Mucosa of gallbladder (tissue), 1 donor: ENCODE measurements at places on chromosomes 13 and 19. TPM values are rescaled to one million over a fixed set of nuclear protein-coding genes. Genes with fewer than 3 reads are reported as not detected.

- no peak for DNase-seq
Observed at GRCh38 chr19:4974880-4975469, 6.1 kb downstream of the KDM4B start.

The SCGB2B2 gene
- total RNA-seq, result 1.0 TPM

The ZNF763 gene
- total RNA-seq, result 5.2 TPM

The VN1R2 gene
- not detected for total RNA-seq

The RXFP2 gene
- not detected for total RNA-seq

DNA sequence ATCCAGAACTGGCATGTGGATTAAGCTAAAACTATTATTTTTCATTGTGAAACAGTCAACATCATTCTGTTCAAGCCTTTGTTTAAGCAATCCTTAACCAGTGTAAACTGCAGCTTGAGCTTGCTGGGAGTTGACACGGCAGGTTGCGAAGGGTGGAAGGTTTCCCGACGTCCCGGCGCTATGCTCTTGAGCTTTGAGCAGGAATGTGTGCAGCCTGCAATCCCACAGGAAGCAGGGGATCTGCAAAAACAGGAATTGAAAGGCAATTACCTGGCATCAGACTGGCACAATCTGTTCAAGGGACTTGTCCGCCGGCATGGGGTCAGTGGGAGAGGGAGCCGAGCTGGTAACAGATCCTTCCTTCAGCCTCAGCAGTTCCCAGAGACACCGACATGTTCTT, 586.7 kb upstream of the SGCG start:
- no peak for DNase-seq

DNA sequence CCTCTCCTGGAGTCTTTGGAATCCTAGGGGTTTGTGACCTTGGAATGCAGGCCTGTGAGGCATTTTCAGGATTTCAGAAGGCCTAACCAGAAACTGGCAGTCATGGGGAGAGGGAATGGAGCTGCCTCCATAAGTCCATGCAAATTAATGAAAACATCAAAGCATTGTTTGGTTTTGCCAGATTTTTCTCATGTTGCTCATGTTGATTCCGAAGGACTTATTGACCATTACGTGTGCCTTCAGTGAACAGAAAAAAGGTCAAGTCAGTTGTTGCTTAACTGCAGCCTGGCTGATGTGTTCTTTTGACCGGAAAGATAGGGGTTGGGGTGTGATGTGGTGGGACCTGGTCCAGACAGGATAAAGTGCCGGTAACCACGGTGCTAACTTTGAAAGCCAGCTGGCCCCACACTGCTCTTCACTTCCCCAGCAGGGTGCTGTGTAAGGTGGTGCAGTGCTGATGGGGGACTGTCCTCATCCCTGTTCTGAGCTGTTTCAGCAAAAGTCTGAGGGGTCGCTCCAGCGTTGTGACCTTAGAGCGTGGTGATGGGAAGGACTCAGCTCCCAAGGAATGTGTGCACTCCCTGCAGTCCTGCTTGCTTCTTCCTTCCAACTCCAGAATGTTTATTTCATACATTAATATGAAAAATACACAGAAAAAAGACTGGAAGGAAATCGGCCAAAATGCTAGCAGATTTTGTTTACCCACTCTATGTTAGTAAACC, 3.5 kb downstream of the RNF113B start:
- DNase-seq, result no peak

The LRRC8E gene
- total RNA-seq, result 4.1 TPM

The ARL11 gene
- 2.8 TPM for total RNA-seq

The EBI3 gene
- 5.6 TPM for total RNA-seq

The ZIK1 gene
- total RNA-seq, result 7.6 TPM

DNA sequence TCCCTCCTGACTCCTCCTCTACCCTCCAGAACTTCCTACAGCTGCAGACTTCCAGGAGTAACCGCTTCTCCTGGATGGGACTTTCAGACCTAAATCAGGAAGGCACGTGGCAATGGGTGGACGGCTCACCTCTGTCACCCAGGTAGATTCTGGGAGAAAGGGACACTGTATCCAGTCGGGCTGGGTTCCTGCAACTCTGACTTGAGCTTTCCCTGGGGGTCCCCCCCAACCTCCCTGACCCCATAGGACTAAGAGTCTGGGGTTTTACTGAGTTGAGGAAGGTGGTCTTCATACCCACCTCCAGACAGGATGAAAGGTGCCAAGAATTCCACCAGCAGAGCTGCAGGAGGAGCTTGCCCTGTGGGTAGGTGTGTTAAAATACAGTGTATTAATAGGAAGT, 4.4 kb downstream of the CLEC4M start:
- DNase-seq, result no peak
